ENCODE measurements at places on chromosomes 3 and 15.

- DNase-seq = peak; percentile 17
Observed at GRCh38 chr3:17023006-17023664, 138.4 kb downstream of the PLCL2 start.

DNA sequence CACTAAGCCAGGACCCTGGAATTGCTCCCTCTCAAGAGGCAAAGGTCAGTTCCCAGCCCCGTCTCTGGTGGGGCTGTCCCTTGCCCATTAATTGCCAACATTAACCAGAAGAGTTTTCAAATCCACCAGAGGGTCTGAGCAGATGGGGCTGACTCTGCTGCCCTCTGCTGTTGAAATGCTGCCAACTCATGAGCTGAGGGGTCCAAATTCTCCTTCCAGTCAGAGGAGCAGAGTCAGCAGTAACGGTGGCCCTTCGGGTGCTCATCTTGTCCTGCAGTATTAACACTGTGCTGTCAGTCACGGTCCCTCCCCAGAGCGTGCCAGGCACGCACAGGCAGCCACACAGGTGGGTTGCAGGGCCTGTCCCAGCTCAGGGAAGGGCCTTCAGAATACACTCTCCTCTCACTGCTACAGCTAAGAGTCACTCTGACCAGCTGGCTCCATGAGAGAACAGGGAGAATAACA is 10.7 kb upstream of the SPTBN5 start:
- peak; percentile 39 for DNase-seq

DNA sequence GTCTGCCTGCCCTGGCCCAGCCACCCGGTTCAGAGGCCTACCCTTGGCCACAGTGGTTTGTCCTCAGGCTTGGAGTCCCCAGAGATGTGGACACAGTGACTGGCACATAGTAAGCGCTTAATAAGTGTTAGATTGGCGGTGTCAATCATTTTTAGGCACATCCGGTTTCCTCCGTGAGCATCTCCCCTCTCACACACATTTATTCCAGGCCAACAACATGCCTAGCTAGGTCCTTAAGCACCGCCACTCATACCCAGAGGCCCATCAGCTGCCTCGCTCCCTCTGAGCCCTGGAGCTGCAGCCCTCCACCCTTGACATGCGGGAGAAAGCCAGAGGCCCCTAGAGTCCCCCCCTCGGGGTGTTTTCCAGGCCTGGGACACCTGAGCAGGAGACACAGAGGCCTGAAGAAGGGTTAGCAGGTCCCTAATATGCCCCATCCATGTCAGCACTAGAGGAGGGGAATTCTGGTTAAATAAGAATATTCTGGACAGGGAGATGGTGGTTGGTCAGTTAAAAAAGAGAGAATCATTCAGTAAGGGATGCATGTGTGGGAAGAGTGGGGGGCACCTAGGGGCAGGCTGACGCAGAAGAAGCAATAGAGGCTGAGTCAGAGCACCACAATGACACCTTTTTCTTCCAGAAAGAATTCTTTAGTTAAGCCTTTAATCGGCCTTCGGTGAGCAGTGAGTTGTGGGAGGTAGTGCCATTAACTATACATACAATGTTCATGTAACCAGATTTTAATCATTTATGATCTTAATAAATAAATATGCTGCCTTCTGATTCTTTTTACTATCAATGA is 22.3 kb downstream of the NR2F2 start:
- DNase-seq = no peak

DNA sequence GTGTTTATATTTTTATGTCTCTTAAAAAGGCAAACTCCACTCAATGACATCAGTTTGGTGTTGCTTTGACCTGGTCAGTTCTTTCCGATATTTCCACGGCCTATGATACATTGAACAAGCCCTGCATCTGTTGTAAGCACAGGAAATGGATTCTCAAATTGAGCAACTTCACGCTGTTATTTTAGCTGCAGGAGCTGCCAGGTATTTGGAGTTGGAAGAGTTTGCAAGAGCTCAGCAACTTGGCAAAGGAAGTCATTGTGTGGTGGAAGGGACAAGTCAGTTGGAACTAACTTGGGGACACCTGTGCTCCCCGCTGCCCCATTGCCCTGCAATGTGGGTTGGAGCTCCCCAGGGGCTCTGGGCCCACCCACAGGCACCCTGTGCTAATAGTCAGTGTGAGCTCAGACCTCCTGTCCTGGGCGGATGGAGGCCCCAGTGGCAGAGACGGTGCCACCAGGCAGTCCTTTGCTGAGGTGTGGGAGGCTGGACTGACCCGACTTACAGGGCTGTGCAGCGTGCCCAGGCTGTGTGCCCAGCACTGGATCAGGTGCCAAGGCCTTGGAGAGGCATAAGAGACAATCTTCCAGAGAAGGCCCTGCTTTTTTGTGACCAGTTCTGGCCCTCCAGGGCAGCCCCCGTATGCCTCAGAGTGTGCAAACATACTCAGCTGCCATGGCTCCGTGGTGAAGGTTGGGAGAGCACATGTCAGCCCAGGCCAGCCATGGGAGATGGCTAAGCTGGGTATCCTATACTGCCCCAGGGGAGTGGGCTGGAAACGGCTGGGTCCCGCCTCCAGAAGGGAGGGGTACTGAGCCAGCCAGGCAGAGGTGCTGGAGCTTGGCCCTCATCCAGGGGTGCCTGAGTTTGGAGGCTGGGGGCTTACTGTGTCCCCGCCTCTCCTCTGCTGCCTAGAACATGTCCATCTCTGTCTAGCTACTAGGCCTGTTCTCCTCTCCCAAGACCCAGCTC is 43.5 kb downstream of the KY start:
- DNase-seq = no peak

GRCh38 chr3:110738531-110738930 is 333.1 kb upstream of the NECTIN3 start:
- DNase-seq = no peak

DNA sequence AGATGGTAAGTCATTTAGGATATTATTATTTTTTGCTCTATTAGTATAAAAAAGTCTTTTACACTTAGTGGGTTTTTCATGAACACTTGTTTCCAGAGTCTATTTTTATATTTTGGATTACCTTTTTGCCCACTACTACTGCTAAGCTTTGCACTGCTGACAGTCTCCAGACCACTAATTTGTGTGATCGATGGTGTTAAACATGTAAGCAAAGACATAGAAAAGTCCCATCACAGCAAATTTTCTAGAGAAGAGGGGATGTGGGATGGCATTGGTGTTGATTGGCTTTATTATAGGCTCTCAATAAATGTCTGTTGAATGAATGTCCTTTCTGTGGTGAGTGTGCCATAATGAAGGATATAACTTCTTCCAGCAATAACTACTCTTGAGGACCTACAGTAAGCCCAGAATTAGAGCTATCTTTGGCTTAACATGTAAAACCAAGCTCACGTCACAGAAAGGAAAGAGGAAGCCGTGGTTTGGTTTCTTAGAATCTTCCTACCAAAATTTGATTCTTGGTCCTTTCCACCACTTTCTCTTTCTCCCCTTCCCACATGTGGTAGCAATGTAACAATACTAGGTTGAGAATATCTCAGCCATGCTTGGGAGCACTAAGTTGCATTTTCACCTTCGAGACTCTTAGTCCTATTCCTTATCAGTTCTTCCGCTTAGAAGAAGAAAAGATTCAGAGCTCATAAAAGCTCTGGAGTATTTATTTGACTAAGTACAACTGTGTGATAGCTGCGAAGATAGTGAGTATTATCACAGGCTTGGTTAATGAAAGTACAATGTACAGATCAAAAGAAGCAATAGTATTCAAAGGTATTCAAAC is 90.6 kb upstream of the UMPS start:
- DNase-seq = no peak

DNA sequence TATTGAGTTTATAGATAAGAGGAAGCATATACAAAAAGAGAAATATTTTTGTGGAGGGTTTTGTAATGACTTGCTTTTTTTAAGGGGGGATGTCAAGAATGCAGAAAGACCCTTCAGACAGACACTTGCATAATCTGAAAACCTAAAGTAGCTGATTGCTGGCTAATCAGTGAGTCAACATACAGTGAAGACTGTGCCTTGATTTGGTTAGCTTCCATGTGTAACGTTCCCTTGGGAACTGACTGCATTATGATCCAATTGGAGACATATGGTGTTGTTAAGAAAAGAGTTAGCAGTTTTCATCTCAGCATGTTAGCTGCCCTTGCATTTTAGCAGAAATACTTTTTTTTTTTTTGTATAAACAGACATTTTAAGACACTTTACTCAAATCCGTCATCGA is 483.2 kb downstream of the RBMS3 start:
- no peak for DNase-seq

GRCh38 chr15:35115155-35115725 is 30.1 kb upstream of the NANOGP8 start:
- DNase-seq = no peak

DNA sequence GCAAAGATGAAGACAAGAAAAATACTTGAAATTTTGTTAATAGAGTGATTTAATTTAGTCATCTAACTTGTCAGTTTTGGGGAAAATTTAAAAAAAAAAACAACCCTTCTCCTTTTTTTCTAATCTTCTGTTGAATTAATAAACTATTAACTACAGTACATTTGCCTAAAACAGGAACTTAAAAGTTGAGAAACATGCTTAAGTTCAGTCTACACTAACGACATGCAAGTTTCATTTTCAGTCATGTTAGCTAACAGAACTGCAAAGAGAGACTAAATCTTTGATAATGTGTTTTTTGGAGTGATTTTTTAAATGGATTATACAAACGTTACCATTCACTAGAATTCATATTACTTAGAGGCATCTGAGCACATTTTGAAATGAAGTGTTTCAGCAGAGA is 71.9 kb upstream of the MBNL1 start:
- DNase-seq = no peak

DNA sequence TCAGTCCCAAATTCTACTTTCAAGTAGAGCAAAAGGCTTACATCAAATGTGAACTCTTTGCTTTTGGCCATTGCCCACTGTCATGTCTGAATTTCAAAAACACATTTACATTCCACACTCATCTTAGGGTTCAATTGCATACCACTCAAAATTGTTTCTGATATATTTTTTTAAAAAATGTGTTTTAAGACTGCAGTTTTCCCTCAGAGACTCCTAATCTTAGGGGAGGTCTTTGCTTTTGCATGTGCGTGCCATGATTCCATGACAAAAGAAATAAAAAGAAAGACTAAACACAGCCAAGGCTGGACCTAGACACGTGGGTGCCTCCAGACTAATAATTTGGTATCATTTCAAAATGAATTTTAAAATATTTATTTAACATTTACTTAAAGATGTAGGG is 396.8 kb upstream of the RASGRP1 start:
- DNase-seq = no peak

DNA sequence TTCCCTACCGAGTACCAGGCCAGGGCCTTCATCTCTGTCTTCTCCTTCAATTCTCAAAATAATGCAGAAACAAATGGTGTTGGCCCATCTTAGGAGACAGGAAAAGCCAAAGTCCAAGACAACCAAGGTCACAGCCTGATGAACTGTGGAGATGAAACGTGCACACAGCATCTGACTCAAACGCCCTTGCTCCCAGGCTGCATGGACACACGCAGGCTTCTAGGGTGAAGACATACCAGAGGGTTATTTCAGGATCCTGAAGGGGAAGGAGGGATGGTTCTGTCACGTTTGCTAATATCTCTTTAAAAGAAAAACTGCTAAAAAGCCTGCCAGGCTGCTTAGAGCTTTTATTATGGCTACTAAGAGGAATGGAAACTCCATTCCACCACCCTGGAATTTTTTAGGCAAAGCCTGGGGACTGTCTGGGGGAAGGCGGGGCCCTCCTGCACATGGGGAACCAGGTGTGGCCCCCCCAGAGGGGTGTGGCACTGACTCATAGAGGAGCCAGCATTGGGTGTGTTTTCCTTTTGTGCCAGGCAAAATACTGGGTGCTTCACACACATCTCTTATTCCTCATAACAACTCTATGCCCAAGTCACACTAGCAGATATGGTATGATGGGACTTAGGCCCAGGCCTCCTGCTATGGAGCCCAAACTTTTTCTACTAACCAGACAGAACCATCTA is 62.9 kb downstream of the UMPS start:
- no peak for DNase-seq

GRCh38 chr15:89586651-89587050 is 11.4 kb downstream of the TICRR start:
- DNase-seq = no peak

DNA sequence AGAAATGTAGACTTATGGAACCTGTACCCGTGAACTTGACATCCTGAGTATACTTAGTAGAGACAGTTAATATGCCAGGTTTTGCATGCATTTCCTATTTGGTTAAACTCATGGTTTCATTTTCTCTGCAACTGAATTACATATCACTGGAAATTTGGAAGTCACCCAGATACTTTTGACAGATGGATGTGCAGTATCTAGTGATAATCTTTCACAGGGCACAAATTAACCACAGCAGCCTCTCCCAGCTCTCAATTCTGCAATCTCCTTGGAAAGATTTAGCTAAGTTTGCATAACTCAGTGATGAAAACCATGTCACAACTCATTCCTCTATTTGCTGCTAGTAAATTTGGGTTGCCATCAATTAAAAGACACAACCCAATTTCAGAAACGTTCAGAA is 162.3 kb upstream of the TPM1 start:
- no peak for DNase-seq
